Fibroblast of skin of left quadriceps (primary cell): ENCODE measurements at places on chromosomes 7 and 10.

DNA sequence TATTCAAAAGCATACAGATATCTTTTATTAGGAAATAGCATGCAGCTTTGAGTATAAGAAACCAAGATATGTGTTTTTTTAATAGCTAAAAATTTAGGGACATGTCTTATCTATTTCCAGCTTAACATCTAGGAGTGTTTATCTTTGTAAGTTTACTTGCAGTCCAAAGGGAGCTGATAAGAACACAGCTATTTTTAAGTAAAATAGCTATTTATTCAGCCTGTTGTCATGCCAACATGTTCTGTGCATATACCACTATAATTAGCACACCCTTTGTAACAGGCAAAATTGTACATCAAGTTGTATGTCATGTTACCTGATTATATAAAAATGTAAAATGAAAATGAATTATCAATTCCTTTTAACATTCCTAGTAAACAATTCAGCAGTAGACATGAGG, 29.6 kb downstream of the FAM133B start:
- no peak for DNase-seq

- no peak for DNase-seq
Observed at GRCh38 chr10:815338-816090, 116.0 kb downstream of the LARP4B start.

GRCh38 chr7:49417034-49417433, 356.4 kb upstream of the VWC2 start:
- no peak for DNase-seq

GRCh38 chr10:13960603-13961002, 370.1 kb downstream of the FRMD4A start:
- no peak for DNase-seq

DNA sequence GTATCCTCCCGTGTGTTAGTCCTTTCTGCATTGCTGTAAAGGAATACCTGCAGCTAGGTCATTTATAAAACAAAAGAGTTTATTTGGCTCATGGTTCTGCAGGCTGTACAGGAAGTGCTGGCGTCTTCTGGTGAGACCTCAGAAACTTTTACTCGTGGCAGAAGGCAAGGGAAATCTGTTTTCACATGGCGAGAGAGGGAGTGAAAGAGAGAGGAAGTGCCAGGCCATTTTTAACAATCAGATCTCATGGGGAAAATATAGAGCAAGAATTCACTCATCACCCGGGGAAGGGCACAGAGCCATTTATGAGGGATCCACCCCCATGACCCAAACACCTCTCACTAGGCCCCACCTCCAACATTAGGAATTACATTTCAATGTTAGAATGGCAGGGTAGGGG, 952.2 kb downstream of the CNTNAP2 start:
- DNase-seq = no peak

DNA sequence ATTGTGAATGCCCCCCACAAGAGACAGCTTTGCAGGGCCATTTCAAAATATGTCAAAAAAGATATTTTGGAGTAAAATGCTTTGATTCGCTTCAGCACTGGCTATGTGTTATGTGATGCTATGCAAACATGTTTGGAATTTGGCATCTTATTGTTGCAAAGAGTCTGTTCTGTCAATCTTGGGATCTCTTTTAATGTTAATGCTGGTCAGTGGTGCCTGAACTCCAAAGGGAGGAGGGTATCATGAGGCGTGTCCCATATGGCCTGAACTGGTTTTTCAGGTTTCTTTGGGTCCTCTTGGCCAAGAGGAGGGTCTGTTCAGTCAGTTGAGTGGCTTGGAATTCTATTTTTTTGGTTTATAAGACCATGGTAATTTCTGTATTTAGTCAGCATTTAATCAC, 81.4 kb downstream of the HECW1 start:
- no peak for DNase-seq

DNA sequence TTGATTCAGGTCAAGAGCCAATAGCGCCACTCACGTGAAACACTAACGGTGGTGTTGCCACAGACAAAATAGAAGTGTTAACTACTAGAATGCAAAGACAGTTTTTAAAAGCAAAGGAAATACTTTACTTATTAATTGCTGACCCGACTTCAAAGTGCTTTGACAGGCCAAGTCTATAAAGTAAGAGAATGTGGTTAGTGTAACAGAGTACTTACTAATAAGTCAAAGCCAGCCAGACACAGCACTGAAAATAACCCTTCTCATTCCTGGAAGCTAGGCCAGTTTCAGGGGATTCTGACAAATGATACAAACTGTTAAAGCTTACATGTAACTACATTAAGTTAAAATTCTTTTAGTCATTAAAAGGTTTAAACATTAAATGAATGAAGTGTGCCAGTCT, 50.3 kb downstream of the ENO4 start:
- no peak for DNase-seq

GRCh38 chr7:2952316-2952715, 91.4 kb downstream of the CARD11 start:
- no peak for DNase-seq

GRCh38 chr10:124020981-124021815, 72.2 kb downstream of the CHST15 start:
- DNase-seq = no peak

DNA sequence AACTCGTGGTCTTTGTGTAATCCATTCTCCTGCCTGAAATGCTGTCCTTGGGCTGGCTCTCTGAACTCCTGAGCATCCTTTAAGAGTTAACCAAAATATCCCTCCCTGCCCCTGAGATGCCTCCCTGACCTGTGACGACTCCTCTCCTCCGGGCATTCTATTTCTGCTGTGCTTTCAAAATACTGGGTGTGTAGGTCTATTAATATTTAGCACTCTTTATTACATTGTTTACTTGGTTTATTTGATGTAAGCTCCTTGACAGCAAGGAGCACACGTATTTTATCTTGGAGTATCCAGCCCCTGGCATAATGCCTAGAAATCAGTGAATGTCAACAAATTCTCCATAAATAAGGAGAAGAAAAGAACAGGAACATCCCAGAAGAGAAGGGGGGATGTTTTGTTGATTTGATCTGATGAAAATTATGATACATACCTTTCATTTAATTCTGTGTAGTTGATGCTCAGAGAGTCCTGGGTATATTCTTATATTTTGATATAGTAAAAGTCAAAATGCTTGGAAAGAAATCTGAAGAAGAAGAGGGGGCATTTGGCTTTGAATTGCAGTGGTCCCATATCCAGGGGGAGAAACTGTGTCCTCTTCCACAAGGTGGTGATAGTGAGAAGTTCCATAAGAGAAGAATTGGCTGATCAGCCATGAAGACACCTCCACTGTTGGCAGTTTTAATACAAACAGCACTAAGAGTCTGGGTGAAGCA, 107.7 kb upstream of the MPP7 start:
- DNase-seq = no peak

- no peak for DNase-seq
Observed at GRCh38 chr10:71696628-71697326, 22.8 kb downstream of the C10orf105 start.

DNA sequence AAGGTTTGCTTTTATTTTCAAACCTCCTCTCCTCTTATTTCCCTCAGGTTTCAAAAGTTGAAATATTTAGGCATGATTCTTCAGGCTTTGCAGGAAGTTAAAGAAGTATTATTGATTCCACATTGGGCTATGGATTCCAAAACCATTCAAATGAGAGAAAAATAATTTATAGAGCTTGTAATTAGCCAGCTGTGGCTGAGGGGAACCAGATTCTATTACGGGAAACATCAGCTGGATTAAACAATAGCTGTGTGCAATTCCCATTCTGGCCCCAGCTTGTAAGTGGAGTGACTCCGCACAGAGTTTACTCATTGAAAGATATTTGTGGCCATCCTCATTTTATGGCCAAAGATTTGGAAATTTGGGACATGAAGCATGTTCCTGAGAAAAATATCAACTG, 77.0 kb upstream of the PHYHIPL start:
- peak; percentile 36 for DNase-seq

- no peak for DNase-seq
Observed at GRCh38 chr7:36076074-36076473, 77.0 kb upstream of the EEPD1 start.

DNA sequence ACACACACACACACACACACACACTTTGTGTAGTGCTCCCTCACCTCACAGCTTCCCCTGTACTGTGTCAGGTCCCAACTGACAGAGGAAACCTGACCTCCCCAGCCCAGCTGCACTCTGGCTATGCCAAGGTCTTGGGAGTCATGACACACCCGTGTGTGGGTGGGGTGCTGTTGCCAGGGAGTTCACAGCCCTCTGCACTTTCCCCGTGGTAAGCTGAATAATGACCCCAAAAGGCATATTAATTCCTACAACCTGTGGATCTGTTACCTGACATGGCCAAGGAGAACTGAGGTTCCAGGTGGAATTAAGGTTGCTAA, 8.9 kb upstream of the NANOS1 start:
- no peak for DNase-seq

GRCh38 chr7:100835903-100836811, 8.8 kb upstream of the EPHB4 start:
- no peak for DNase-seq

DNA sequence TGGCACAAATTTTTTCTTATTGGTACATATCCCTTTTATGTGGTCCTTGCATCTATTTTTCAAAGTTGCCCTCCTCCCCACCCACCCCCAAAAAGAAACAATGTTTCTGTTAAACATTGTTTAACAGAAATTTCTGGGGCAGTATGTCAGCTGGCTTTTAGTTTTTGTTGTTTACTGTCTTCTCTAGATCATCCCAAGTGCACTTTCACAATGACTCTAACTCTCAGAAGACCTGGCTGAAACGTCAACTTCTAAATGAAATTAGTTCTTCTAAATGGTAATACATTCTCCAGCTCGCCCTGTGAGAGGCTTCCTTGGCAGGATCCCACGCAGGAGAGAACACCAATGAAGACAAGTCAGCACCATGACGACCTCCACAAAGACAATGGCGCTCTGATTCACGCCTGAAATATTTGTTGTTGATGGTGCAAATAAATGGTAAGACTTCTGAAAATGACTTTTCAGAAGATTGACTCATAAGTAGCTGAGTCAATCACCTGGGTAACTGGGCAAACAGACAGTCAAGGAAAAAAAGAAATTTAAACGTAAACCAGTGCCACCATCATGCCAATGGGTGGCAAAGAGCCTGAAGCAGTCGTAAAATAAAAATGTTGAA, 293.7 kb downstream of the FZD1 start:
- DNase-seq = peak; percentile 39

DNA sequence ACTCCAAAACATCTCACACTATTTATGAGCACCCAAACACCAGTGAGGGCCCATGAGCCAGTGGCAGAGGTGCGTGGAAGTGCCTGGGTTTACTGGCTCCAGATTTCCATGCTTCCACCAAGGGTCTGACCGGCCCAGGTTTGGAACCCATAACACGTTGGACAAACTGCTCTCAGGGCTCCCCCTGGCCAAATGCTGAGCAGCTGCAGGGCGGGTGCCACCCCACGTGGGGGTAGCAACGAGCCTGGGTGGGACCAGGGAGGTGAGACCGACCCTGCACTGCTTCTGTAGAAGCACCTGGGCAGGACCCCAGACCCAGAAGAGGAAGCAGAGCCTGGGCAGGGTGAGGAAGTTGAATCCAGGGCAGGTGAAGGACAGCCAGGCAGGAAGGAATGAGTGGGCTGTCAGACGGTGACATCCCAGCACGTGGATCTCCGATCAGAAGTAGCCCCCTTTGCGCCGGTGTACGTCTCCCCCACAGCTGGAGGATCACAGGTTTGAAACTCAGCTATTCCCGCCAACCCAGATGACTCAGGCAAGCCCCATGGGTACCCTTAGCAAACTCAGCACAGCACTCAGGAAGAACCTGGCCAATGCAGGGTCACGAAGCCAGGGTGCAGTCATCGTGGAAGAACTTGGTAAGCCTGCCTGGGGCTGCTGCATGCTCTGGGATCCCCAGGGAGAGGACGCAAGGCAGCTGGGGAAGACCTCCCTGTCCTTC, 100.4 kb upstream of the DDC start:
- DNase-seq = no peak

DNA sequence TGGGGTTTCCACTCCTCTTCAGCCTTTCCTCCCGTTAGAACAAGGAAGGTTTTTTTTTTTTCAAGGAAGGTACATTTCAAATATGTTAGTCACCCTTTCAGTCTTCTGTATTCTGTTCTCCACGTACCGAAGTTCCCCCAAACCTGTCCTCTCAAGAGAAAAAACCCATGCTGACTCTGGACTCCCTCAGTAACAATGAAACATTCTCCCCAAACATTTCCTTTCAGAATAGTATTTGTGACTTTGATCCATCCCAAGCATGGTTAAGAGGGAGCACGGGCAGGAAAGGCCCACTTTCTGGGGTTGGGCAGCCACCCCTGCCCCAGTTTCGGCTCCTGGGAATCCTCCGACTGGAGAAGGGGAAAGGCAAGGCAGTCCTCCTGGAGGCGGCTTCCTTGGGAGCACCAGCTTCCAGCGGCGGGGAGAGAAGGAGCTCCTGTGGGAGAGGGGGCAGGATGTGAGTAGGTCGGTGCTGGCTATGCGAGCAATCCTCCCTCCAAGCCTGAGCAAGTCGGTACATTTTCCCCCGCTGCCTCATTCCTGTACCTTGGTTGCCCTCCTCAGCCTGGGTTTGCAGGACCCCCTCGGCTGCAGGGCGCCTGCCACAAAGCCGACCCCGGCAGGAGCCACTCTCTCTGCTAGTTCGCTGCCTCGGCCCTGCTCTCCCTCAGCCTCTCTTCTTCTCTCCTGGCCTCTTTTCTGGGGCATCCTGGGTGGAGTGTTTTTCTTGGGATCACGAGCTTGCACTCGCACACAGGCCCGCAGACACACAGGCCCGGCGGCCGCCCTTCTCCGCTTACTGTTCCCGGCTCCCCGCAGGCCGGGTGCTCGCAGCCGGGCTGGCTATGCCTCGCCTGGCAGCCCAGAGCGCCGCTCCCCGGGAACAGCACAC, 2.1 kb upstream of the HOXA1 start:
- DNase-seq = no peak

DNA sequence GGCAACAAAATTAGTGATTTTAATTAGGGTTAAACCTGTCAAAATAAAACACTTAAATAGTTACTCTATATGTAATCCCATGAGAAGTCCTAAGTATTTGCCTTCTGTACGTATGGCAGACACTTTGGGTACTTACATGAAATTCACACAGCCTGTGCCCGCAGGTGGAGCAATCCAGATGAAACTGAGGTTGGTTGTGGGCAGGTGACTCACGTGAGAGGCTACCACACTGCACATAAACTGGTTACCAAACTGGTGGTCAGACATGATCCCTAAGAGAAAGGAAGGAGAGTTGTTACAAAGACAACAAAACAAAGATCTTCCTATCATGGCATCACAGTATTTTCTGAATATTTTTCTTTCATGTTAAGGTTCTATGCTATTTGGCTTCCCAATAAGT, 156.1 kb downstream of the RELN start:
- no peak for DNase-seq

DNA sequence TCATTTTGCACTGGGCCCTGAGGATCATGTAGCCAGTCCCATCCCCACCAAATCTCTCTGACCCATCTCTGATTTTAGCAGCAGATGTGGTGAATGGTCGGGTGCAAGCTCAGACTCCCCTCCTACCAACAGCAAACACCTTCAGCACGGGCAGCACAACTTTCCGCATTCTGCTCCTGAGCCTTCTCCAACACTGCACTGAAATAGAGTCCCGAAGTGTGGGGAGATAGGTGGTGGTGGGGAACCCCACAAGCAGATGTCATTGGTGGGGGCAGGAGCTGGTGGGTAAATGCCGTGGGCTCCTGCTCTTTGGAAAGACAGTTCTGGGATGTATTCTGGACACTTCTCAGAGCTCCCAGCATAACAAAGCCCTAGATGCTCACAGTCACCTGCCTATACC, 9.6 kb upstream of the CTBP2 start:
- DNase-seq = no peak
